NCI-H1436 treated with DMSO at 0.1 percent for 48 hours (cell line): ENCODE measurements at places on chromosomes 7 and 10.

GRCh38 chr7:19294619-19295018 is 149.4 kb upstream of the FERD3L start:
- no peak for DNase-seq

GRCh38 chr7:98057157-98057556 is 49.5 kb upstream of the LMTK2 start:
- DNase-seq: no peak

DNA sequence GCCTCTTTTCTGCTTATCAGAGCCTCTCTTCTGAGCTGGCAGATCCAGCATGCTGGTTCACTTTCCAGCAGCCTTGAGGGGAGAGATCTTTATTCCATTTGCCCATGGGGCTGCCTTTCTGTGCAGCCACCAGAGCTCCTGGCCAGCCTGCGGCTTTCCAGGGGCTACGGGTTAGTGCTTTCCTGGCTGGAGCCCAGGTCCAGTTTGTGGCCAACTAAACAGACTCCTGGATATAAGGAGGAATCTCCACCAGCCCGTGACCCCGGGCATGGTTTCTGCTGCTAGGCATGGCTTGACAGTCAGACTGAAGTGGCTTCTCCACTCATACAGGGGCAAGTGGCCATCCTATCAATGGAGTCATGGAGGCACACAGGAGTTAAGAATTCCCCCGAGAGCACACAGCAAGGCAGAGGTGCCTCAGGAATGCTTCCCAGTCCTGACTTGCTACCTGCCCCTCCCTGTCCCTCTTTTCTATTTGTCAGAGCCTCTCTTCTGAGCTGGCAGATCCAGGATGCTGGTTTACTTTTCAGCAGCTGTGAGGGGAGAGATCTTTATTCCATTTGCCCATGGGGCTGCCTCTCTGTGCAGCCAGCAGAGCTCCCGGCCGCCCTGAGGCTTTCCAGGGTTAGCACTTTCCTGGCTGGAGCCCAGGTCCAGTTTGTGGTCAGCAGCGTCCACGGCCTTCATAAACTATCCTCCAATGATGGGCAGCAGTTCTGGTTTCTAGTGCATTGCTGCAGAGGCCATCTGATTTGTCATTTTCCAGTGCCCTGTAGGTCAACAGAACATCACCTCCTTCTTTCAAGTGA is 35.9 kb downstream of the TSPAN15 start:
- no peak for DNase-seq

DNA sequence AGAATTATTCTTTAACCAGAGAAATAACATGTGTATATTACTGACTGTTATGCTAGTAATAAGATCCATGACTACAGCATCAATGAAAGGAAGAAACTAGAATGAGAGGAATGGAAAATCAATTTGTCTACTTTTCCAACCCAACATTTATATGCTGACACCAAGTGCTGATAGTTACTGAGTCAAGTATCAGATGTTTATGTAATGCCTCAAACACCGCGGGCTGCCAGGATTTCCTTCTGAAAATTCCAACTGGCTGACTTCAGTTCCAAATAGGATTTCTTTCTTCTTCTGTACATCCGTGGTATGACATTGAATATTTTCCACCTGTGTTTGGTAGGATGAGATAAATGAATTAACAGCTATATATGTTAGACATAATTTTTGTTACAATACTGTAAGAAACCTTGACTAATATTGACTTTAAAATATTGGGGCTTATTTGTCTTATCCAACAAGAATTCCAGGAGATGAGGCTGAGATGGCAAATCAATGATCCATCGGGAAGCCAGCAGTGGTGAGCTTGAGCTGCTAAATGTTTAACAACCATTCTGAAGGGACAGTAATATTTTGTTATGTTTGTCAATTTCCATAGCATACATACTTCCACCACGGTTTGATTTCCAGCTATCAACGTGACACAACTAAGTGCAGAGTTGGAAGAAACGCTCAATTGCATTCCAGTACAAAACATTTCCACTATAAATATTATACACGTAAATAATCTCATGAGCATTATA is 435.2 kb upstream of the AUTS2 start:
- DNase-seq: no peak

DNA sequence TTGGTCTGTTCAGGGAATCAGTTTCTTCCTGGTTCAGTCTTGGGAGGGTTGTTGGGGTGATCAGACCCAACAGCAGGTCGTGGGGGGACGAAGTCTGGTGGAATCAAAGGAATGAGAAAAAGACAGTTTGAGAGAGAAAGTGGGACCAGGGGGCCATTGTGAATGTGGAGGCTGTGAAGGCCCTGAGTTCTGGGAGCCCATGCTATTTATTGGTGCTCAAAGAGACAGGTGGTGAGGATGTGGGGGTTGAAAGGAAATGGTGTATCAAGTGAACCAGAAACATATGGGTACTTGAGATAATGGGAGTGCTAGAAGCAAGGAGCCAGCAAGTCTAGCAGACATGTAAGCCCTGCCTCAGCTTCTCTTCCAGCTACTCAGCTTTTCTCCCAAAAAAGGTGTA is 84.1 kb downstream of the CCSER2 start:
- no peak for DNase-seq

GRCh38 chr7:100483090-100483721 is 521 bp upstream of the NYAP1 start:
- DNase-seq: no peak
